ENCODE measurements at places on chromosomes 16 and 17. TPM values are rescaled to one million over a fixed set of nuclear protein-coding genes. Genes with fewer than 3 reads are reported as not detected.

The HSPB9 gene
- not detected for total RNA-seq

The TIMP2 gene
- 244 TPM for total RNA-seq

The SEC14L5 gene
- 0.03 TPM for total RNA-seq

The STAC2 gene
- 7.8 TPM for total RNA-seq

The PIMREG gene
- total RNA-seq, result 51.9 TPM

The PYCARD gene
- 41.9 TPM for total RNA-seq
